Activated CD8-positive, alpha-beta memory T cell treated with anti-CD3 and anti-CD28 coated beads for 36 hours (primary cell): ENCODE measurements at places on chromosomes 16 and 17. TPM values are rescaled to one million over a fixed set of nuclear protein-coding genes. Genes with fewer than 3 reads are reported as not detected.

PTX4 gene
- not detected for total RNA-seq

ABCC12 gene
- not detected for total RNA-seq

NME2 gene
- 942 TPM for total RNA-seq

SEZ6L2 gene
- 0.11 TPM for total RNA-seq

GJC1 gene
- 8.8 TPM for total RNA-seq

HAP1 gene
- total RNA-seq, result 0.25 TPM

HASPIN gene
- 18.4 TPM for total RNA-seq

PITPNC1 gene
- total RNA-seq, result 40.8 TPM

KRT222 gene
- total RNA-seq, result not detected

SLFN14 gene
- total RNA-seq, result 0.32 TPM

ABI3 gene
- 52.0 TPM for total RNA-seq

ALDH3A1 gene
- not detected for total RNA-seq

CPNE7 gene
- 7.0 TPM for total RNA-seq

GAN gene
- total RNA-seq, result 11.8 TPM

PRKCB gene
- total RNA-seq, result 97.1 TPM

TBC1D24 gene
- 36.1 TPM for total RNA-seq

AATK gene
- 0.15 TPM for total RNA-seq

RHBDL1 gene
- 0.48 TPM for total RNA-seq

TMEM238L gene
- not detected for total RNA-seq

NHLRC4 gene
- total RNA-seq, result 0.27 TPM

NEUROD2 gene
- total RNA-seq, result not detected

CHST5 gene
- 0.27 TPM for total RNA-seq

ZNF768 gene
- total RNA-seq, result 14.6 TPM

MYOCD gene
- not detected for total RNA-seq

TBC1D3K gene
- total RNA-seq, result not detected

KRT15 gene
- not detected for total RNA-seq

KCNH4 gene
- total RNA-seq, result 1.2 TPM

MYH2 gene
- total RNA-seq, result not detected

CDH8 gene
- not detected for total RNA-seq

UMOD gene
- not detected for total RNA-seq

CBFA2T3 gene
- not detected for total RNA-seq

PLXDC1 gene
- total RNA-seq, result 0.71 TPM

GAST gene
- total RNA-seq, result not detected

SSTR5 gene
- total RNA-seq, result not detected

NUPR1 gene
- total RNA-seq, result not detected

C1QL1 gene
- 0.21 TPM for total RNA-seq

SBK1 gene
- 2.6 TPM for total RNA-seq

C16orf96 gene
- 0.08 TPM for total RNA-seq

MGAT5B gene
- total RNA-seq, result 0.23 TPM

RAC3 gene
- total RNA-seq, result 5.1 TPM

PNMT gene
- total RNA-seq, result 0.23 TPM

ACAP1 gene
- 234 TPM for total RNA-seq

DERL2 gene
- total RNA-seq, result 89.4 TPM

MLYCD gene
- 3.6 TPM for total RNA-seq

CDH15 gene
- total RNA-seq, result not detected

TMEM235 gene
- total RNA-seq, result not detected

SLC16A5 gene
- total RNA-seq, result 2.8 TPM

CCL11 gene
- not detected for total RNA-seq

C16orf46 gene
- total RNA-seq, result 0.51 TPM

BRICD5 gene
- total RNA-seq, result 12.6 TPM

UTS2R gene
- not detected for total RNA-seq

TP53TG3B gene
- total RNA-seq, result not detected

SLC46A1 gene
- 6.7 TPM for total RNA-seq

AARSD1 gene
- 95.4 TPM for total RNA-seq

PPY gene
- not detected for total RNA-seq

NOXO1 gene
- total RNA-seq, result 0.23 TPM

GLIS2 gene
- 0.15 TPM for total RNA-seq

CTRB2 gene
- total RNA-seq, result not detected

PPP1R27 gene
- not detected for total RNA-seq
